ENCODE measurements at places on chromosomes 12 and 14.

DNA sequence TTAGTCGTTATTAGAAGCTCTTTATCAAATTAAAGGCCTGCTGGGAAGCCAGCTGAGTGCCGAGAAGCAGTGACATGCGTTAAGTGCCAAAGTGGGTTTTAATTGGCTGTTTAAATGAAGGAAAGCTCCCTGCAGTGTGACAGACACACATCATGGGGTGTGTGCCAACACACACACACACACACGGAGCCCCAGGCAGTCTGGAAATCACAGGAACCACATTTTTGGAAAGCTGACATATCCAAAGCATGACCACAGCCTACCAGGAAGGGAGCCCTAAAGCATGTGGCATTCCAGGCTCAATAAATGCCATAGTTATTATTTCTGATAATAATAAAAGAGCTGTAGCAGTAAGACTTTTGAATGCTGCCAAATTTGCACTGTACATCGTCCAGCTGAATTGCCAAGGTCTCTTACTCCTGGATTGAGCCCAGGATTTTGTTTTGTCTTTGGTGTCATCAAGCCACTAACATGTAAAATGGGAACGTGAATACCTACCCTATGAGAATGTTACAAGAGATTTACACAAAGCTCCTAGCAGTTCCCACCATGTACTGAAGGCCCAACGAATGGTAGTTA, 135.1 kb downstream of the TMEM30B start:
- DNase-seq = no peak

DNA sequence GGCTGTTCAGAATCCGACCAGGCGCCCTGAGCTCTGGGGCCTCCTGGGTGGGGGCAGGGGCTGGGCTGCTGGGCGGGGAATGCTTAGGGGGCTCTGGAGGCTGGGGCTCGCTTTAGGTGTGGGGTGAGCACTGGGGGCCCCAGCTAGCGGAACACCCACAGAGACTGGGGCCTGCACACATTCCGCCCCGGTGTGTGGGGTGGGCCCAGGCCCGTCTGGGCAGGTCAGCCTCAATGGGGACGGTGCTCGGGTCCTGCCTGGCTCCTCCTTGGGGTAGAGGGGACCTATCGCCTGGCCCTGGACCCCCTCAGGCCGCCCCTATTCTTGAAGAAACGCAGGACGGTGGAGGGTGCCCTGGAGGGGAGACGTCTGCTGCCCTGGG, 364.8 kb downstream of the TMEM121 start:
- DNase-seq = no peak

DNA sequence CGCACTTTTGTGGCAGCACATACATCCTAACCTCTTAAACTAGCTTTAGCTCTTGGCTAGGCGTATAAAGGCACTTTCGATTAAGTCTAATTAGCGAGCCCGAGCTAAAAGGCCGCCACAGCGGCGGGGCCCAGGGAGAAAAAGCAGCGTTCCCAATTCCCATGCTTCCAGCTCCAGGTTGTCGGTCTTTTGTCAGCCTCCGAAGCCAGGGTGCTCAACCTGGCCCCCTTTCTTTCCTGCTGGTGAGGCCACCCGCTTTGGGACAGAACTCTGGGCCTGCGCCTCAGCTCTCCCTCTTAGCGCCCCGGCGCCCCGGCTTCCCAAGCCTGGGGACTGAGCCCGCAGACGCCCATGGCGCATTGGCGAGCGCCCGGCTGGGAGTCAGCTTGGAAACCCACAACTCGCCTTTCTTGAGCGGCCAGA, 33.3 kb upstream of the TBX5 start:
- no peak for DNase-seq

GRCh38 chr12:34294671-34295365, 272.5 kb downstream of the ALG10 start:
- DNase-seq = no peak

DNA sequence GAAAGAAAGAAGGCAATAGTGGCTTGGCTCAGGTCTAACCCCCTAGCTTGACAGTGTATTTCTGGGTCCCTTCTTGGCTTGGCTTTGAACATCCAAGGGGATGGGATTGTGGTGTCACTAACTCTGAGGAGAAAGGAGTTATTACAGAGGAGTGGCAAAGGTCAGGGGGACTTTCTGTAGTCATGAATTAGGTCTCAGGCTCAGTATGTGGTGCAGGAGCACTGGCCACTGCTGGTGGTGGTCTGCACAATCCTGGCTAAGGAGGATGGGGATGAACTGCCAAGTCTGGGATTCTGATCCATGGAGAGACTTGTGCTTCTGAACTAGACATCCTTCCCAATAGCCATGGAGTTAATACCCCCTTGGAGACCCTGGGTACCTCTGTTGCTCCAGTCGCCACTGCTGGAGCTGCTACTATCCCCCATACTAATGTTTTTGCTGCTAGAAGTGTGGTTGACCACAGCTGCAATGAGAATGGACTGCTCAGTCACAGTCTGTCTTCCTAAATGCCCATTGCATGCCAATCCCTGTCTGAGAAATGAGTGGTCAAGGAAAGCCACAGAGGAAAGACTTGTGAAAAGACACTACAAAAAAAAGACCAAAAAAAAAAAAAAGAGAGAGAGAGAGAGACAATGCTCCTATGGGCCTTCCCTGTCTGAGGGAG, 32.5 kb downstream of the KRT76 start:
- no peak for DNase-seq

GRCh38 chr12:95600567-95600966, 49.3 kb upstream of the USP44 start:
- no peak for DNase-seq

DNA sequence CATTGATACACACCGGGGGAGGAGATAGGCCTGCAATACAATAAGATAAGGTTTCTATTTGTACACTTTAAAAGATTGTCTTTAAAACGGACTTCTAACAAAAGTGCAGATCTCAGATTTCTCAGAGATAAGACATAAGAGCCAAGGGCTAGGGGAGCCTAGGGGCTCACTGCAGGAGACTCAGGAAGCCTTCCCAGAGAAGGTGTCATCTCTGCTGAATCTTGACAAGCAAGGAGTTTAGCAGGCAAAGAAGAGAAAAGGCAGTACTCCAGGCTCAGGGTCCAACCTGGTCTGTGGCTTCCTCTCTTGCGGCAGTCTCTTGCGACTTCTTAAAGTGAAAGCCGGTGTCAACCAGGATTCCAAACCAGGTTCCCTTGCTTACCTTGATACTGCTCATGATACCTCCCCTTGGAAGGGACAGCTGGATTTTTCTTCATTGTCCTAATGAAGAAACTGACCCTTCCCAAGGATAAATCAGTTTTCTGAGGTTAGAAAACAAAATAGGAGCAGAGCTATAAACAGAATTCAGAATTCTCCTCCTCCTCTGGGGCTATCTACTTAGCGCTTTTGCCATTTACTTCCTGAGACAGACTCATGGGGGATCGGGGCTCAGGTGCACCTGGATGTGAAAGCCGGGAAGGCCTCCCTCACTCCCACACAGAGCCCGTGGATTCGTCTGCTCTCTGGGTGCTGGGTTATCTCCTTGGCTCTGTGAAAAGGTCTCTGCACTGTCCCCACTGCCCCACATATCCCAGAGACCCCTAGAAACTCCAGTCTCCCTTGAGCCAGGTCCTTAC, 1.7 kb upstream of the SCNN1A start:
- DNase-seq = no peak

- DNase-seq = no peak
Measured at GRCh38 chr14:85501751-85502150, 28.2 kb upstream of the FLRT2 start.

- no peak for DNase-seq
Measured at GRCh38 chr14:93731753-93732152, 56.5 kb downstream of the PRIMA1 start.

DNA sequence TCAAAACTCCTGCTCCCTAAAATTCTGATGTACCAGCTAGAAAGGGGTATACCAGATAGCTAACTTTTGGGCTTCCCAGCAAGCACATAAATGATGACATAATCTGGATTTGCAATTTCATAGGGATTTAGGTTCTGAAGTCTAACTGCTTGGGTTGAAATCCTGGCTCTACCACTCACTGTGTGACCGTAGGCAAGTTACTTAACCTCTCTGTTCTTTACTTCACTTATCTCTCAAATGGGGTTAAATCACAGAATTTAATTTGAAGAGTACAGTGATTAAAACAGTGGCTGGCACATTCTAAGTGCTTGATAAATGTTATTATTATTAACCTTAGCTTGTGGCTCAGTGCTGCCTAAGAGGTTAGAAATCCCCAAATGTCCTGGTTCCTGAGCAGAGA, 49.1 kb upstream of the NUAK1 start:
- DNase-seq = no peak

DNA sequence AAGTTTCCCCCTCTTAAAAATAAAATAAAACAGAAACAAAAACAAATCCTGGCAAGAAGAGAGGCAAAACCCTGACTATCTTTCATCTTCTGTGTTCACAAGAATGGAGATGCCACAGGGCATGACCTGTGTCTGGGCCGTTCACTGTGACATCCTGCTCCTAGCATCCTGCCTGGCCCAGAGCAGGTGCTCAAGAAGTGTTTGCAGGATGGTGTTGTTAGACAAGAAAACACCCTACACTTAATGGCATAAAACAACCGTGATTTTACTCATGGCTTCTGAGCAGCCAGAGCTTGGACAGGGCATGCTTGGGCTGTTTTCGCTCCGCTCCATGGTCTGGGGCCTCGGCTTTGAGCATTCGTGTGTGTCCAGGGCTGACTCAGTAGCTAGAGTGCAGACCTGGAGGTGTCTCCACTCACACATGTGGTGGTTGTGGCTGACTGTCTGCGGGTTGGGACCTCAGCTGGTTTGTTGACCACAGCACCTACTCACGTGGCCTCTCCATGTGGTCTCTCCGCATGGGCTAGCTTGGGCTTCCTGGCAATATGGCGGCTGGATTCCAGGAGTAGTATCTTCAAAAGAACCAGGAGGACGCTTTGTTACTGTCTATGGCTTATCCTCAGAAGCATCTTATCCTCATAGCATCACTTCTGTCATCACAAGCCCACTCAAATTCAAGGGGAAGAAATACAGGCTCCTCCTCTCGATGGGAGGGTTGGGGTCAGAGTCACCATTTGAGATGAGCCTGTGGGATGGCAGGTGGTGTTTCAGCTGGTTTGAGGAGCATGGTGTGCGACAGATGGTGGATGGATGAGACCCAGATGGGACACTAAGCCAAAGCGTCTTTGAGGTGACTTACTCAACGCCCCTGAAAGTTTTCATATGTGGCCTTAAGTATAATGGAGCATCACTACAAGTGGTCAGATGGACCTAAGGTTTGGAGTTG, 33.2 kb upstream of the FZD10 start:
- DNase-seq = no peak

DNA sequence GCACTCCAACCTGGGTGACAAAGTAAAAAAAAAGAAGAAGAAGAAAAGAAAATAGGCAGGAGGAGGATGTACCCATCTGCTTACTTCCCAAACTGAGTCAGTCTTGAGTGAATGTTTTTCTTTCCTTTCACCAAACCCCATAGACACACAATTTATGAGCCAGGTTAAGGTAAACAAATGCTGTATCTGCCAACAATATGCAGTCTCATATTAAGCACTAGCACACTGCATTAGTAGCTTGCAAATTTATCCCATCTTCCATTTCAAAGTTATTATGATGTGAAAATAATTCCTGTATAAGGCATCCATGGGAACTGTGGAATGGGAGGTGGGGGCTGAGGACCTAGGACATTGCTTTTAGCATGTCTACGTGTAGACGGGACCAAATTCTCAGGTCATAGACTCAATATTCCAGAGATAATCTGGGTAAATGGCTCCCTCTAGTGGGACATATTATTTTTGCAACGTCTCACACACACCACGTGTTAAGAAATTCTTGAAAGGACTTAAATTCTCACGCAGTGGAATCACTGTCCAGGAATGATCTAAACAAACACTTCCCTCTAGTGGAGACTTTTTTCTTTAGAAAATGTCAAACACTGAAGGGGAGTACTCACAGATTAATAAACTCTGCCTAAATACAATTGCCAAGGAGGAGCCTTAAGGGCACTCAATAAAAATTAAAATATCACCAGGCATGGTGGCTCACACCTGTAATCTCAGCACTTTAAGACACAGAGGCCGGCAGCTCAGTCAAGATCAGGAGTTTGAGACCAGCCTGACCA, 17.1 kb upstream of the OR10P1 start:
- DNase-seq = no peak

DNA sequence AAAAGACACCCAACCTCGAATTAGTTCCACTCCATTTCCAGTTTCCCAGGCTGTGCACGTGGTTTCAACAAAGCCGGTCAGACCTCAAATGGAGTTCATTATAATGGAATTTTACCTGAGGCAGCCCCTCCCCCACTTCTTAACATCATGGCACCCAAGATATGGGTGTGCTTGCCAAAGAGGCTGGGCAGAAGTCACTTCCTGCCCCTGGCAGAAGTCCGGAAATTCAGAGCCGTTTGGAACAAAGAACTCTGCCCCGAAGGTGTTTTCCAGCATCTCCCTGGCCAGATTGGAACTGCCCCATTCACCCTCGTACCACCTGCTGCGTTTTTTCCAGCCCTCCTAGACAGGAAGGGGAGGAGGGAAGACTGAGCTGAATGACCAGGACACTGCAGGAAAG, 8.2 kb downstream of the VDR start:
- no peak for DNase-seq

- DNase-seq = no peak
Measured at GRCh38 chr14:22084393-22085281, 411.0 kb upstream of the OR4E1 start.

DNA sequence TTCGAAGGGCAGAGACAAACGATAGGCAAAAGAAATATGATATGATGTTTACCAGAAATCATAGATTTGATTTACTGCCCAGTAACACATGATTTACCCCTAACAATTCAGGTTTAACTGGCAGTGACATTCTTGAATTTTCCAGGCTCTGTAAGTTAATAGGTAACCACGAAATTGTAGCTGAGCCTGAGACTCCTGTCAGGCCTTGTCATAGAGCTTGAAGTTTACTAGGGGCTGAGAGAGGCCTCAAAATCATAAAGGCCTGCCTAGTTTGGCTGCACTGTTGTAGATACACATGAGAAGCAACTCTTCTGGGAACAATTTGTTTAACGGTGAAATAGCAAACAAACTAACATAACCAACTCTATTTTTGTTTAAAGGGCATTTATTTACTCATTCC, 3.3 kb downstream of the ERP27 start:
- DNase-seq = no peak

DNA sequence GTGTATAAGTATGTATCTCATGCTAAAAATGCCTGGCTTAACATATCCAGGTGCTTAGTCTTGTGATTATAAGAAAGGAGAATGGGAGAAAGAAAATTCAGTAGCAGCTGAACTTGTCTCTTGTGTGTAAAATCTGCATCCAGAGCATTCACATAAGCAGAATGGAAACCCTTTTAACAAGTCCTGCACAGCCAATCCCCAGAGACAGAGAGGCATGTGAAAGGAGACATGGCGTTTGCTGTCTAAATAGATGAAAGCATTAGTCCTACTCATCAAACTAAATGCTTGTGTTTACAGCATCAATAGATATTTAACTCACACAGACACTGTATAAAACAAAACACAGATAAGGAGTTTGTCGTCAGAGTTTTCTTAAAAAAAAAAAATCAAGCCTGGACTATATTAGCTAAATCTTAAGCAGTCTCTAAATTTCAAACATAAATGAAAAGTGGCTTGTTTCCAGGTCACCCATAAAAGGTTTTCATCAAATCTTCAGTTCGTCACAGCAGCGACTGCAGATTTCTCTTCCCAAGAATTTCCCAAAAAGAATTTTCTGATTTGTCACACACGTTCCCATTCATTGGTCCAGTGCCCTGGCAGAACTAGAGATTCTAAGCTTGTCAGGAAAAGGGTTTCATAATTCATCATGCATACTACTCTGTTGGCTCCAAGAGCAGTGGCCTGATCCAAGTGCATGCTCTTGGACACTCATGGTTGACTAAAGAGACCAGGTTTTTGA, 249.2 kb downstream of the BTG1 start:
- no peak for DNase-seq

GRCh38 chr14:89957791-89958190, 2.1 kb downstream of the TDP1 start:
- no peak for DNase-seq

GRCh38 chr14:52360831-52361230, 46.7 kb downstream of the PTGER2 start:
- no peak for DNase-seq
